Upper lobe of left lung (tissue), 6 donors: ENCODE measurements at places on chromosomes 2 and 18.

- no peaks in the 10 kb centered on the region for H3K36me3 ChIP-seq
- peaks cover 18% of the 10 kb centered on the region for H3K4me1 ChIP-seq
- H3K4me3 ChIP-seq, result no peak overlapping the region
- DNase-seq, result no peak
- no peaks in the 10 kb centered on the region for H3K27me3 ChIP-seq
- no peak overlapping the region for H3K27ac ChIP-seq
Measured at GRCh38 chr18:13265911-13266217, 47.3 kb downstream of the LDLRAD4 start.

DNA sequence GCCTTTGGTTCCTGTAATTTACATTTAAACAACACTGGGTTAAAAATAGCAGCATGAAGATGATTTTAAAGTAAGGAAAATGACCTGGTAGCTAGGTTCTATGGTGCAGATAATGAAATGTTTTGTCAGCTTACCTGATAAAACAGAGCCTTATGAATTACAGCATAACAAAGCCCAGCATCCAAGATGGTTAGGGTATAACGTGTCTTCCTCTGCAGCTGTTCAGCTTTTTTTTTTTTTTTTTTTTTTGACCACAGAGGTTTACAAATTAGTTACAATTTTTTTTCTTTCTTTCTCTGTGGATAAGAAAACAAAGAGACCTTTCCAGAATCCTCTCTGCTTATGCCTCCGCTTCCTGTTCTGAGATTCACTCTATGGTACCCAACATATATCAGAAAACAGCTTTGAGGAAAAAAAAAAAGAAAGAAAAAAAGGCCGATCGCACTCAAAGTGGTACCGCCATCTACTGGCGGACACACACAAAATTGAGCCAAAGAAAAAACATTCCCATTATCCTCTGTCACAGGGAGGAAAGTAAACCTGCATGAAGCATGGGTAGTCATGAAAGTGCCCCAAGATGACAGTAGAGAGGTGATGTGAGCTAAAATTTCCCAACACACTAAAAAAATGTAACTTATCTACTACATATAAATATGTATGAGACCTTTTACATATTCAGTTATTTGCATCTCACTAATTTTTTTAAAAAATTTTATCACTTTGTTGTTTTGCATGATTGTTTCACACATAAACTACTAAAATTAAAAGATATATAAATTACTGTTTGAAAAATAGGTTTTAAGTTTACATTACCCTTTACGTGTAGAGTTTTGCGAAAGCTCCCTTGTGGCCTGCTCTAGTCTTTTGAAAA is at the start of gene SCN3A:
Gene SCN3A (minus strand): TSS at position 362 of the 871 bp plus-strand sequence. CDS start 27,656 bp downstream, outside the sequence.
- DNase-seq, result no peak
- no peaks in the 10 kb centered on the region for H3K27me3 ChIP-seq
- no peak within 1 kb of the TSS for H3K27ac ChIP-seq
- H3K4me3 ChIP-seq, result no peak within 1 kb of the TSS

DNA sequence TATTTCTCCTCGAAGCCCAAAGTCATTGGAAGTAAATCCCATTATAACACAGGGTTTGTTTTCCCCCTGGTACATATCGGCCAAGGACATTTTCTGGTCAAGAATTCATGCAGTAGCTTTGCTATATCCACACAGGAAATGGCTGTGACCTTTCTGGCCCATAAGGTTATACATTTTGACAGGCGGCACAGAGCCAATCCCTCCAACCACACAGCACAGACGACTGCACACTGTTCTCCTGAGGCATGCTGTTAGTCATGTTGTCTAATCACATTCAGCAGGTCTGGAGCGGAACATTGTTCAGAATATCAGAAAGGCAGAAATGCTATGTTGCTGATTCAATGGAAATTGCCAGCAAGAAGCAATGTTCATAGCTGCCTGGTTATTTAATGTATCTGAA is 742.3 kb upstream of the SLC8A1 start:
- no peak overlapping the region for H3K27ac ChIP-seq
- DNase-seq, result no peak
- no peaks in the 10 kb centered on the region for H3K27me3 ChIP-seq
- no peaks in the 10 kb centered on the region for H3K4me1 ChIP-seq

GRCh38 chr2:235352541-235352940 is 141.3 kb upstream of the AGAP1 start:
- no peak for DNase-seq
- H3K27me3 ChIP-seq, result no peaks in the 10 kb centered on the region
- H3K4me3 ChIP-seq, result no peak overlapping the region
- H3K4me1 ChIP-seq, result no peaks in the 10 kb centered on the region

DNA sequence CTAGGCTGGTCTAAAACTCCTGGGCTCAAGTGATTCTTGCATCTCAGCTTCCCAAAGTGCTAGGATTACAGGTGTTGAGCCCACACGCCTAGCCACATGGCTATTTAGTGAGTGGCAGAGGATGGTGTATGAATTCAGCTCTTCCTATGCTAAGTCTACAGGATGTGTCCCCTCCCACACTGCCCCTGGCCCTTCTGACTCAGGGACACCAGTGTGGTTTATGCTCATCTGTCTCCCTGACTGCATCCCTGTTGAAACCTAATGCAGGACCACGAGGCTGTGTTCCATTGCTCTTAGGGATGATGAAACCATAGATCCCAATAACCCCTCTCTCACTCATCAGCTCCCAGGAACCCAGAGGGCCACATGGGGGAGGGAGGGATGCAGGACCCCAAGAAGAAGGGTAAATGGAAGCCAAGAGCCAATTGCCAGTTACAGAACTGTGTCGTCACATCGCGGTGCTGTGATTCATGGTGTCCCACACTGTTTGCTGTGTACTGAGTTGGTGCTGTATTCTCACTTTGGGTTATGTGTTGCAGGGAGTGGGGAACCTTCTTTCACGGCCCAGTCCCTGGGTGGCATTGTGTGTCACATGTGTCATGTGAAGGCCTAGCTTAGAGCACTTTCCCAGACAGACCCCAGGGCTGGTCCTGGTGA is 102.9 kb upstream of the HAAO start:
- no peaks in the 10 kb centered on the region for H3K27me3 ChIP-seq
- no peaks in the 10 kb centered on the region for H3K36me3 ChIP-seq
- DNase-seq, result no peak

GRCh38 chr2:9538000-9538507 is 17.6 kb downstream of the ADAM17 start:
- H3K4me1 ChIP-seq, result peaks cover 13% of the 10 kb centered on the region
- peaks cover 7% of the 10 kb centered on the region for H3K36me3 ChIP-seq
- peak overlapping the region; percentile 52 for H3K27ac ChIP-seq
- no peaks in the 10 kb centered on the region for H3K27me3 ChIP-seq
- H3K4me3 ChIP-seq, result no peak overlapping the region
- DNase-seq, result no peak

- H3K4me3 ChIP-seq, result no peak overlapping the region
- H3K27ac ChIP-seq, result no peak overlapping the region
- H3K4me1 ChIP-seq, result no peaks in the 10 kb centered on the region
- H3K36me3 ChIP-seq, result no peaks in the 10 kb centered on the region
Measured at GRCh38 chr18:54671291-54671881, 80.3 kb downstream of the DYNAP start.

DNA sequence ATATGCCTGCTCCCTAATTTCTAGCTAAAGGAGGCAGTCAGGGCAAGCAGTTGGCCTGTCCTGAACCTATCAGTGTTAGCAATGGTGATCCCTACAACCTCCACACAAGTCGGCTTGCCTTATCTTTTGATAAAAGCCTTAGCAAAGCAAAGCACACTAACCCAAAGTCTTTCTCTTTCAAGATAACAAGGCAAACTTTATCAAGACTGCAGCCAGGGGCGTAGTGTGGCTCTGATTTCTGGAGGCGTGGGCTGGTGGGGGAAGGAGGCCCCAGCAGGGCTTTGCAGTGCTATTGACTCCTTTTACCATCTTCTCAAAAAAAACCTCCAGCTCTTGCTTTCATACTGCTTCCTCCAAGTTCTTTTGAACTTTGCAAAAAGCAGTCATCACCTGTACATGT is 40.2 kb upstream of the LAMA1 start:
- H3K27ac ChIP-seq, result no peak overlapping the region
- no peaks in the 10 kb centered on the region for H3K4me1 ChIP-seq
- H3K27me3 ChIP-seq, result no peaks in the 10 kb centered on the region

DNA sequence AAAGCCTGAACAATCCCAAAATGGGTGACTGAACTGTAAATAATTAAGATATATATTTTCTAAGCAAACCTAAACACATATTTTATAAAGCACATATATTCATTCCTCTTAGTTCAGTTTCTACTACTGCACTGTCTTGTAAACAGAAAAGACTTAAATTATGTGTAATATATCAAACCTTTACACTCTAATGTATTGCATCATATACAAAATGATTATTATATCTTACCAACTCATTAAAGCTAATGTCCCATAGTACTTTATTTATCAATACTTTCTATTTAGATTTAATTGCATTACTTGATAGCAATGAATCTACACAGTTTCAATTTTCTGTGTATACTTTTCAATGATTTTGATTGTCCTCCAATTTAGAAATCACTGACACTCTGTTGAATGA is 111.0 kb downstream of the TMEM247 start:
- no peaks in the 10 kb centered on the region for H3K36me3 ChIP-seq
- no peaks in the 10 kb centered on the region for H3K4me1 ChIP-seq
- DNase-seq, result no peak
- no peak overlapping the region for H3K4me3 ChIP-seq

- H3K27me3 ChIP-seq, result no peaks in the 10 kb centered on the region
- H3K4me3 ChIP-seq, result no peak overlapping the region
- peaks cover 15% of the 10 kb centered on the region for H3K4me1 ChIP-seq
Measured at GRCh38 chr2:241730671-241731293, 3.6 kb upstream of the D2HGDH start.

DNA sequence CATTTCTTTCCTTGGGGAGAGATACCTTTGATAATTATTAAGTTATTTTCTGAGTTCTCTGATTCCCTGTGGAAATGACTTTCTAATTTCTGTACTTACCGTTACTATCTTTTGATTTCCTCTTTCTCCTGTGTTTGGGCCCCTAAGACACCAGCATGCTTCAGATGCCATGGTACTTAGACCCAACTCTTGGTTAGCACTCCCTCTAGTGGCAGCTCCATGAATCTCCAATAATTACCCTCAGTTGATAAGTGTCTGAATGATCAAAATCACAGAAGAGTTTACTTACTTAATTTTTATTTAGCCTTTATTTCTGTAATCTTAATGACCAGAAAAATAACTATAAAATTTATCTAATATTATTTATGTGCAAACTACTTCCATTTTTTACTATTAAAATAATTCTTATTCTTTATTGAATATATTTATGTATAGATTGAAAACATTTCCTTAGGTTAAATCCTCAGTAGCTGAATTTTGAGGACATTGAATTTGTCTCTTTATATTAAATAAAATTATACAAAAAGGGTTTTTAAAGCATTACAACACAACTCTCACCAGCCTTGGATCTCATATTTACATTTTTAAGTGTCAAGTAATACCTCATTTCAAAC is 300.4 kb downstream of the KCNS3 start:
- DNase-seq, result no peak
- no peaks in the 10 kb centered on the region for H3K4me1 ChIP-seq
- H3K27ac ChIP-seq, result no peak overlapping the region

DNA sequence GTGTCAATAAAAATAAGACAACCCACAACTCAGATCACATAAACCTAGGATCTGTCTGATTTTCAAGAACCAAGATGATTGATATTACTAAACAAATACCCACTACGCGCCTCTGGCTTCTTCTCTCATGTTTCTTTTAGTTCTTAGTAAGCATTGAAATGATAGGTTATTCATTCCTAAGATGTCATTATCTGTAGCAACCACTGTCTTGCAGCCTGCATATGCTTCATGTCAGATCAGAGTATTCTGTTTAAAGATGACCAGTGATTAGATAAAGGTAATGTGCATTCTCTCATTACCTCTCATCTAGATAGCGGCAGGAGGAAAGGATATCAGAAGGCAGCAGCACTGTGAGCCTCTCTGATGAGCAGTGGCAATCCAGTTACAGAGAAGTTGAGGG is 112.9 kb downstream of the SLC8A1 start:
- H3K4me3 ChIP-seq, result no peak overlapping the region
- no peak for DNase-seq
- no peaks in the 10 kb centered on the region for H3K27me3 ChIP-seq
- no peaks in the 10 kb centered on the region for H3K36me3 ChIP-seq
- H3K4me1 ChIP-seq, result no peaks in the 10 kb centered on the region
- H3K27ac ChIP-seq, result no peak overlapping the region

- H3K27me3 ChIP-seq, result no peaks in the 10 kb centered on the region
- DNase-seq, result peak; percentile 64
- H3K4me1 ChIP-seq, result peaks cover 25% of the 10 kb centered on the region
- peaks cover 44% of the 10 kb centered on the region for H3K36me3 ChIP-seq
Measured at GRCh38 chr2:240021488-240022104, 3.5 kb downstream of the NDUFA10 start.

DNA sequence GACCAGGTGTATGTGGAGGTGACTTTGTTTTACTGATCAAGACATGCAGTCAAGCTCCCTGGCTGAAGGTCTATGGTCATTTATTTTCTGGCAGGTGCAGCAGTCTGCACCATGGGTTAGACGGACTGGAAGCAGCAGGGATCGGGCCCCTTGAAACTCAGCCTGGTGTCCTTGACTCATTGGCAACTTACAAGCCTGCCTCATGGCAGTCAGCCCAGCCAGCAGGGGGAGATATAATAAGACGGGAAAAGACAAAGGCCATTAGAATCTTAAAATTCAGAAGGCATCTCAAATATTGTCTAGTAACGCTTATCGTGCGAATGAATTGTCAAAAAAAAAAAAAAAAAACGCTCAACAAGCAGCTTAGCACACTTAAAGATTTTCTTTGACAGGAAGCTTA is 308.2 kb downstream of the EN1 start:
- H3K4me1 ChIP-seq, result no peaks in the 10 kb centered on the region
- H3K4me3 ChIP-seq, result no peak overlapping the region
- no peak for DNase-seq
- no peak overlapping the region for H3K27ac ChIP-seq
- no peaks in the 10 kb centered on the region for H3K36me3 ChIP-seq
